Hepatic stellate cell (primary cell): ENCODE measurements at places on chromosomes 3 and 15.

DNA sequence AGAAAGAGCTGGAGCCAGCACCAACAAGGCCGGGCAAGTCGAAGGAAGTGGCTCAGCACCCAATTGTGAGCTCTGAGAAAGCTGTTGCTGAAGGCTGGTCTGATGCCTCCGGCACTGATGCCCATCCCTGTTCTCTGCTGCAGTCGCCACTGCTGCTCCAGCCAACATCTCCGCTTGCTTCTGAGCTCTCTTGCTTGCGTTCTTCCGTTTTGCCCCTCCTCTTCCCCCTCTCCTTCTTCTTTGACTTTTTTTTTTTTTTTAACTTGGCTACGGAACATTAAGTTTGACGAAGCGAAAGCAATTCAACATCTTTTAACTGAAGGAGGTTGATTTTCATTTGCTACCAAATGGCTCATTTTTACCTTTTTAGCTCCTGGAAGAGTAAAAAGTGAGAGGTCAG, 442.9 kb downstream of the MCTP2 start:
- no peak for DNase-seq

- peak; percentile 99 for DNase-seq
These were observed 10.0 kb downstream of the DUSP7 start for GRCh38 chr3:52046186-52046901.

DNA sequence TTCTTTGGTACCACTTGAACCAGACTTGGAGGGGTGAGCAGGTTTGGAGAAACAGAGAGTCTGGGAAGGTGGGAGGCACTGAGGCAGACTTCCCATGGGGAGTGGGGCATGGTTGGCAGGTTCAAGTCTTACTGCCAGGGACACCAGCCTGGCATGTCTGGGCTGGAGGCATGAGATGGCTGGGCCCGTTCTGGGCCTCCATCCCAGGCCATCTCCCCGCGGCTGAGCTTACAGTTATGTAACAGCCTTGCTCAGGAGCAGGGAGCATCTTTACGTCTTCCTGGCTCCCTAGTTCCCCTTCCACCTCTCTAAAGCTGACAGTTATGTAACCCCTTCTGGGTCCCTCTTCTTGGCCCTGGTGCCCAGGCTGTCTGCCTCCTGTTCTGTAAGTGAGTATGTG, 12.4 kb downstream of the VIPR1 start:
- DNase-seq: no peak

DNA sequence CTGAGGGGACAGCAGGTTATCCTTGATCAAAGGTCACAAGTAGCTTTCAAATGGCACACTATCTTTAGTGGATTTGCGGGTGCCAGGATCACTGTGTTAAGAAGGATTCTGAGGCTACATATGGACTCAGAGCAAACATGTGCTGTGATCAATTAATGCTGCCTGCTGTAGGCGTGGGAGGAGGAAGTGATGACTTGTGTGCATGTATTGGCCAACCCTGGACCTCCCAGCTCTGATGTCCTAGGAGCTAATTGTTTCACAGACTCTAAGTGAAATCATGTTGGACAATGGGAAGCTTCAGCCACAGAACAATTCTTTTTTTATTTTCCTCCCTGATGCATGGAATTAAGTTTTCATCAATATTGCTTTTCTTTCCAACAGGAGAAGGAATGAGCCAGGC, 24.4 kb downstream of the FAH start:
- no peak for DNase-seq

DNA sequence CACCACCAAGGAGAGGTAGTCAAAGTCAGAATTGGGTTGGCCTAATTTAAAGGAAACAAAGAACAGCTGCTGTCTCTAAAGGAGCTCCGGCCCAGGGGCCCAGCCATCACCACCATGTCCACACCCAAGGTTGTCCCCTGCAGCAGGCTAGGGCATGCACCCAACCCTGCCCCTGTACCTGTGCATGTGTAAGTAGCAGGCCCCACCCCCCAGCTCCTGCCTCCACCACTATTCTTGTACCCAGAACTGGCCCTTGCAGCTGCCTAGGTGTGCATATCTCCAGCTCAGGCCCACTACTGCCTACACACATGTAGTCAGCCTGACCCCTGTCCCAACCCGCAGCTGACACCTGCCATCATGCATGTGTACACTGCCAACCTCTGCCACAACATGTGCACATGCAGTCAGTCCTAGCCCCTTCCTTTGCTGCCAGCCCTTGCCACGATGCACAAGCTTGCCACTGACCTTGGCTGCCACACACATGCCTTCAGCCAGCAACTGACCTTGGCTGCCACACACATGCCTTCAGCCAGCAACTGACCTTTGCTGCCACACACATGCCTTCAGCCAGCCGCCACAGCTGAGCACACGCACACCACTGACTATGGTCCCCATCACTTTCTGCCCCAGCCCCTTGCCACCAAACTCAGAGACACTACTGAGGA, 39.7 kb downstream of the FGF12 start:
- no peak for DNase-seq

- no peak for DNase-seq
These were observed 11.9 kb downstream of the NOX5 start for GRCh38 chr15:69026355-69026754.

DNA sequence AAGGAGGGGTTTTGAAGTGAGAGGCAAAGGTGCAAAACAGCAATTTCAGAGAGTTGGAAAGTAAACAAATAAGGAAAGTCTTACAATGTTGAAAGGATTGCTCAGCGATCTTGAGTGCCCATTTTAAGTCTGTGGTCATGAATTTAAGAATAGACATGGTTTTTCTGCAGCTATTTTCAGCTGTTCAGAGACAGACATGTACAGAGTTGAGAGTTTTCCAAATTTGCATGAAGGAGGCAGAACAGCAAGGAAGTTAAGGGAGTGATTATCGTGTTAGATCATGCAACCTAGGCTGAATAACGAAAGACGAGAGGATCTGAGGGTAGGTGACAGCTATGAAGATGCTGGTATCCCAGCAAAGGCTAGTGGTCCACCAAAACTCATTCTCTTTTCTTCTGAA, 37.2 kb downstream of the DET1 start:
- no peak for DNase-seq

- no peak for DNase-seq
These were observed 244.4 kb upstream of the C2CD4B start for GRCh38 chr15:62409466-62409865.

DNA sequence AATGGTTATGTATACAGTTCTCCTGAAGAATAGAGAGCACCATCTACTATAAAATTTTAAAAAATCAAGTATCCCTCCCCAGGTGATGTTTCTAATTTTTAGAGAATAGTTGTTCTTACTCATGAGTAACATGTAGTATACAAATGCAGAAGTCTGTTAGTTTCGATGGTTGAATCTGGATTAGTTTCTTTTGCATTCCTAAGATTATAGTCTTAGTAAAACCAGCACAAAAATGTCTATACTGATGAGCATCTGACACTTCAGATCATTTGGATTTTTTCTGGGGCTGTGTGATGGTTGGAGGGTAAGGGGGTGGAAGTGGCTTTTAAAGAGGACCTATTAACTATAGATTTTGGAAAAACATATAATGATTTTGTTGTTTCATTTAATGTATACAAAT, 167.3 kb upstream of the SGO1 start:
- no peak for DNase-seq

DNA sequence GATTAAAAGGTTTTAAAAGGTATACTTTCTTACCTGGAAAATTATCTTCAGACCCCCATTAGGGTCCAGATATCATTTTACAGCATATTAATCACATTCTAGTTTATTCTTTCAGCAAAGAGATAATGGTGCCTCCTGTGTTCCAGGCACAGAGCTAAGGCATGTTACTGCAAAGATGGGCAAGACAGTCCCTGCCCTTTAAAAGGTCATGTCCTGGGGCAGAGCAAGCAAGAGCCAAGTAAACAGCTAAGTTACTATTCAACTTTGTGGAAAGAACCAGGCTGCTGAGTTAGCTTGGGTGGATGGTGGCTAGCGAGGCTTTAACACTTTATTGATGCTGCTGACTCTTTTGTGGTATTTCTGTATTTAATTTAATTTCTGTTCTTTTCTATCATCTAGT, 75.0 kb downstream of the LRRC28 start:
- no peak for DNase-seq

DNA sequence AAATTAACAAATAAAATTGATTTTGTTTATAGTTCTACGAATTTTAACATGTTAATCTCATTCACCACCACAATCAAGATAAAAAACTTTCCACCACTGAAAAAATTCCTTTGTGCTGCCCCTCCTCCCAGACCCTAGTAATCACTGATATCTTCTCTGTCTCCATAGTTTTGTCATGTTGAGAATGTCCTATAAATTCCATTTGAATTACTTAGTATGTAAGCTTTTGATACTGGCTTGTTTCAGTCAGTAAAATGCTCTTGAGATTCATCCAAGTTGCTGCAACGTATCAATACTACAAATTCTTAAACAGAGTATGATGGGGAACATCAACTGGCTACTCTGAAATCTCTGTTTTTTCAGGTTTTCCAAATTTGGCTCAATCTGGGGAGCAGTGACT, 129.6 kb downstream of the CTNNB1 start:
- peak; percentile 21 for DNase-seq

DNA sequence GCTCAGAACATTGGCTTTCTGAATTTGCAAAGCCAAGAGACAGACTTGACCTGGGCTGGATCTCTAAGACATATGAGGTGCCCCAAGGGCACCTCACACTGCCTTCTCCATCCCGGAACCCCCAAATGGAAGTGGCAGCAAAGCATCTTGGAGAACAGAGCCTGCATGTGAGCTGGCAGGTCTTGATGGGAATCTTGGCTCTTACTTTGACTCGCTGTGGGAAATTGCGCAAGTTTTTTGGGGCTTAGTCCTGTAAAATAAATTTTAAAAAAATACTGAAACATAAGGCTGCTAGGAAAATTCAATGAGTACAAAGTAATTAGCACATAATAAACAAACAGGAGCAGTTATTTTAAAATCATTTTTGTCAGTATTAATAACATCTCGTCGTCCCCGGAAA, 13.7 kb upstream of the SEC22A start:
- DNase-seq: no peak

DNA sequence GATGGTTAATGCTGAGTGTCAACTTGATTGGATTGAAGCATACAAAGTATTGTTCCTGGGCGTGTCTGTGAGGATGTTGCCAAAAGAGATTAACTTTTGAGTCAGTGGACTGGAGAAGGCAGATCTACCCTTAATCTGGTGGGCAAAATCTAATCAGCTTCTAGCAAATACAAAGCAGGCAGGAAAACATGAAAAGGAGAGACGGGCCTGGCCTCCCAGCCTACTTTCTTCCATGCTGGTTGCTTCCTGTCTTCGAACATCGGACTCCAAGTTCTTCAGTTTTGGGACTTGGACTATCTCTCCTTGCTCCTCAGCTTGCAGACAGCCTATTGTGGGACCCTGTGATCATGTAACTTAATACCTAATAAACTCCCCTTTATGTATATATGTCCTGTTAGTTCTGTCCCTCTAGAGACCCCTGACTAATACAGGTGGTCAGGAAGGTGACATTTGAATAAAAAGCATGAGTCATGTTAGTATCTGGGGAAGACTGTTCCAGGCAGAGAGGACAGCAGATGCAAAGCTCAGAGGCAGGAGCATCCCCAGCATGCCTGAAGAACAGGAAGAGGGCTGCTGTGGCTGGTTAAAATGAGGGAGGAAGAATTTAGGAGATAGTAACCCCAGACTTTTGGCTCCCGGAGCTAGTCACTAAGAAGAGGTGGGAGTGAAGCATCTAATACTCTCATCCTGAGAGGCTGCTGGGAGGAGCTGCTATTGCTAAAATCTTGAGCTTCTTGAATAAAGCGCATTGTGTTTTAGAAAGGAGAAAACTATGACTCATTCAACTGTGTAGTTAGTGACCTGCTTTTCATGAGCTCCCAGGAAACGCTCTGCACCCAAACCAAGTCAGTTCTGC, 207.4 kb upstream of the HES1 start:
- no peak for DNase-seq

- DNase-seq: no peak
These were observed 26.2 kb upstream of the COMMD4 start for GRCh38 chr15:75309711-75310110.

DNA sequence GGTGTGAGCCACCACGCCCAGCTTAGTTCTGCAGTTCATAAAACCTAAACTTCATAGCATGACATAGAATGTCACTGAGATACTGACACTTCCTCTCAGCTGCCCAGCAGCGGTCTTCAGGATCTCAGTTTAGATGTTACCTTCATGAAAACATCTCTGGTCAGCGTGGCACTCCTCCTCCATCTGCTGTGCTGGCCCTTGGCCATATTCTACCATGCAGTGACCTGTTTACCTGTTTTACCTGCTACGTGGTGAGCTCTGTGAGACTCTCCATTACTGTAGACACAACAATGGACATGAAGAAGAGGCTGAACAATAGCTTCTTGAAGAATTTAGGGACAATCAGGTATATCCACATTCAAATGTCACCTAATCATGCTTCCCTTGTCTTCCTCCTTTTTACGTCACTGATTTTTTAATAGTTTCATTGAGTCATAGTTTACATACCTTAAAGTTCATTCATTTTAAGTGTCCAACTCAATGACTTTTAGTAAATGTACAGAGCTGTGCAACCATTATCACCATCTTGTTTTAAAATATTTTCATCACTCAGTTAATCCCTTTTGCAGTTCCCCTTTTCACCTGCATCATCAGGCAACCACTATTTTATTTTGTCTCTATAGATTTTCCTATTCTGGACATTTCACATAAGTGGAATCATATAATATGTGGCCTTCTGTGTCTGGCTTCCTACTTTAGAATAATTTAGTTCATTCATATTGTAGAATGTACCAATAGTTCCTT, 32.2 kb upstream of the PTPN23 start:
- DNase-seq: no peak

DNA sequence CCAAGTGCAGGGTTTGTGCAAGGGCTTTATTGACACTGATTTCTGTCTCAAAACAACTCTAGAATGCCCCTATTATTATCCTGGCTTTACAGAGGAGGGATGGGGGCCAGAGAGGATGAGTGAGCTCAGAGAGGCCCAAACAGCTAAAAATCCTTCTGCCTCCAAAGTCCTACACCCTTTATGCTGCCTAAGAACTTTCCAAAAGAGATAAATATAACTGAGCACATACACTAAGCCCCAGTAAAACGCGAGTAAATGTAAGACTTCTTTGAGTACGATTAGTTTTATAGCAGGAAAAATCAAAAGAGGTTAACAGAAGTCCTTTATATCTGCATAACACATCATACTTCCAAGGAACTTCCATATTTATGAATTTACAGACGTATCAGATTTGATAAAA, 149.1 kb downstream of the CTNNB1 start:
- no peak for DNase-seq

DNA sequence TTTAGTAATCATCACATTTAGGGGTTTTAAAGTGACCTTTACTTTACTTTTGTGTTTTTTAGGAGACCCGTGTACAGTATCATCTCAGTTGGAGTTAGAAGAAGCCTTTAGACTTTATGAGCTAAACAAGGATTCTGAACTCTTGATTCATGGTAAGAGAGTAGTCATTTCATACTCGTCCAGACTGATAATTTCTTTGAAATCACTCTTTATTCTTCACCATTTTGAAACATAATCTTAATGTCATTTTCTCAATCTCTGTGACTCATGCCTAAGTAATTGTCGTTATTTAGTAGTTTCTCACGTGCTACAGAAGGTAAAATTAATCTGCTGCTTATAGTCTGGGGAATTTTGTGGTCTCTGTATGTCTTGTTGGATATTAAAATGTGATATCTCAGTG, 37.7 kb downstream of the PRKCI start:
- DNase-seq: no peak

- no peak for DNase-seq
These were observed 231.2 kb downstream of the NEK10 start for GRCh38 chr3:27138005-27138404.

GRCh38 chr15:63718590-63719035, 115.1 kb downstream of the HERC1 start:
- peak; percentile 24 for DNase-seq

GRCh38 chr15:64895285-64896065, 16.2 kb upstream of the ANKDD1A start:
- DNase-seq: peak; percentile 62
